ENCODE measurements at places on chromosomes 5 and 9.

DNA sequence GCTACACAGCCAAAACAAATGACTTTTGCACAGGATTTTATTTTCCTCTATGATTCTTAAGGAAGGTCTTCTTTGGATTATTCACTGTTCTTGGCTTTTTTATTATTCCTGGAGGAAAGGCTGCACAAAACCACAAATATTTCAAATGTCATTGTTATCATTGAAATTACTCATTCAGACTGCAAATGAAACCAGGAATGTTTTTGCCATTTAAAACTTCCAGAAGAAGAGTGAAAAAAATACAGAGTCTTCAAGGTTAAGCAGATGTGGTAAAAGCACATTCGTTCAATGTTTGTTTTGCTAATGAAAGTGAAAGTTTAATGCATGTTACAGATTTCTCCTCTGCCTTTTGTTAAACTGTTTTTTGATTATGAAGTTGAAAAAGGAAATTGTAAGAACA lies 238.2 kb downstream of the TLE4 start:
- peak; percentile 65 for DNase-seq

- DNase-seq: no peak
These were observed 47.7 kb upstream of the ITGA1 start for GRCh38 chr5:52740007-52740406.

- DNase-seq: no peak
These were observed 23.0 kb downstream of the GDNF start for GRCh38 chr5:37816883-37817282.

DNA sequence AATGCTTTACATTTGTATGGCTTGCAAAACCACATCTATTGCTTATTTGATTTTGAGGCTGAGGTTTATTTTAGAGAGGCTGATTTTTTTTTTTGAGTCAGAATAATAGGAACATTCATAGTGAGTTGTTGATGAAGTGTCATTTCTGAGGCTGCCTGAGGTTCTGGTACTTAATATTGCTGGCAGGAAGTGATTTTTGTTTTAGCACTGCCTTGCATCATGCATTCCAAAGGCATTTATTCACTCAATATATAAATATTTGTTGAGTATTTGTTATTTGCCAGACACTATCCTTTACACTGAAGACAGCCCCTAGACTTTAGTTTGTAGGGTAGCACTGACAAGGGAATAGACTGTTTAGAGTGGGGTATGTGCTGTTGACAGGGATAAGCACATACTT lies 2.7 kb downstream of the RNF20 start:
- no peak for DNase-seq

Measured in GM04503 (cell line).